ENCODE measurements at places on chromosomes 2 and 18.
A peak's percentile ranks its signal among the peaks of the same experiment; 100 is the strongest.

GRCh38 chr2:107645586-107645985 is 181.1 kb upstream of the RGPD4 start:
- H3K4me1 ChIP-seq = no peaks in the 10 kb centered on the region
- no peaks in the 10 kb centered on the region for H3K27me3 ChIP-seq
- H3K4me3 ChIP-seq = no peak overlapping the region
- peaks cover 4% of the 10 kb centered on the region for H3K36me3 ChIP-seq

- peak; percentile 76 for DNase-seq
- peak overlapping the region; percentile 69 for H3K4me3 ChIP-seq
- peaks cover 52% of the 10 kb centered on the region for H3K4me1 ChIP-seq
- H3K27me3 ChIP-seq = peaks cover 3% of the 10 kb centered on the region
- peak overlapping the region; percentile 67 for H3K27ac ChIP-seq
Observed at GRCh38 chr18:6557057-6557769, 142.5 kb upstream of the L3MBTL4 start.

GRCh38 chr2:146124741-146125140 is 1604.8 kb upstream of the ZEB2 start:
- no peaks in the 10 kb centered on the region for H3K4me1 ChIP-seq
- no peak overlapping the region for H3K4me3 ChIP-seq
- no peak overlapping the region for H3K27ac ChIP-seq
- no peaks in the 10 kb centered on the region for H3K36me3 ChIP-seq

- H3K4me1 ChIP-seq = peaks cover 58% of the 10 kb centered on the region
- no peak for DNase-seq
- no peak overlapping the region for H3K4me3 ChIP-seq
- no peaks in the 10 kb centered on the region for H3K27me3 ChIP-seq
Observed at GRCh38 chr18:59550174-59550516, 147.1 kb downstream of the CCBE1 start.

DNA sequence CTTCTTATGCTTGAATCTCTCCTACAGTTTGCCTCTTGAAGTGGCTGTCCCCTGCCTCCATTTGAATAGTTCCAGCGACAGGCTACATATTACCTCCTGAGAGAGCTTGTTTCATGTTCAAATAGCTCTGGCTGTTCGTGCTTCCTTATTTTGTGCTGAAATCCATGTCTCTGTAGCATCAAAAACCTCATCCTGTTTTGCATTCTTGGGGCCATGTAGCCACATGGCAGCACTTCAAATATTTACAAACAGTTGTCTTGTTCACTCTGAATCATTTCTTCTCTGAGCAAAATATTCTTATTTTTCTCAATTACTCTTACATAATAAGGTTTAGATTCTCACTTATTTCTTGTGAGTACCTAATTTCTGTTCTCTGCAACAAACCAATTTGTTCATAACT is 1243.1 kb upstream of the NXPH2 start:
- H3K4me1 ChIP-seq = no peaks in the 10 kb centered on the region
- no peak overlapping the region for H3K27ac ChIP-seq
- H3K4me3 ChIP-seq = no peak overlapping the region
- H3K36me3 ChIP-seq = no peaks in the 10 kb centered on the region

- no peaks in the 10 kb centered on the region for H3K27me3 ChIP-seq
- H3K4me1 ChIP-seq = peaks cover 4% of the 10 kb centered on the region
- no peak overlapping the region for H3K4me3 ChIP-seq
- no peak overlapping the region for H3K27ac ChIP-seq
Observed at GRCh38 chr2:215556979-215557378, 121.1 kb upstream of the FN1 start.

GRCh38 chr2:134150760-134151159 is 103.1 kb upstream of the MGAT5 start:
- no peaks in the 10 kb centered on the region for H3K27me3 ChIP-seq
- H3K27ac ChIP-seq = no peak overlapping the region
- peaks cover 4% of the 10 kb centered on the region for H3K36me3 ChIP-seq
- peaks cover 41% of the 10 kb centered on the region for H3K4me1 ChIP-seq
- no peak for DNase-seq

DNA sequence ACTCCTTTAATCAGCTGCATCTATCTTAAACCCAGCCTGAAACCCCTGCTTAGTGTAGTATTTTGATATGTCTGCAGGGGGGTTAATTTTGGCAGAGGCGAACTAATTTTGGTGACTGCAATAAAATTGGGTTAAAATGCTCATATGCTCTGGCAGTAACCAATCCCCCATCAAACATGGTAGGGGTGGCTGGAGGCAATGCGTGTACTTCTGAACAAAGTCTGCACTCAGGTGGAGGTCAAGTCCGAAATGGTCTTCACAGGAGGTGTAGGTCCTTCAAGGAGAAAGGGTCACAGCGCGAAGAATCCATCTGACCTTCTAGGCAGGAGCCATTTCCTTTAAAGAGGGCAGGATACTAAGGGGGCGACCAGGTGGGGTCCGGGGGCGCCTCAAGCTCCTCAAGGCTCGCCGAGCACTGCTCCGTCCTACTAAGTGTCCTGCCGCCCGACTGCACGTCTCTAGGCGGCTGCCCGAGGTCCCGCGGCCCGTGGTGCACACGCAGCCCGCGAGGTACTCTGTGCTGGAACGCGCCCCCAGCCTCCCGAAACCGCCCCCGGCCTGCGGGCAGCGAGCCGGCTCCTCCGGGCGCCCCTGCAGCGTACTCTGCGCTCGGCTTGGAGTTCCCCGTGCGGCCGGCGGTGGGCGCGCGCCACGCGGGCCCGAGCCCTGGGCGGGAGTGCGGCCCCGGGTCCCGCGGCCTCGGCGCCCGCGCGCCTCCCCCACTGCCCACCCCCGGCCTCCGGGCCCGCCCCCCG is 1.7 kb upstream of the LDLRAD4 start:
- peaks cover 78% of the 10 kb centered on the region for H3K27me3 ChIP-seq
- peak overlapping the region; percentile 86 for H3K4me3 ChIP-seq
- H3K4me1 ChIP-seq = peaks cover under 1% of the 10 kb centered on the region
- H3K36me3 ChIP-seq = no peaks in the 10 kb centered on the region
- H3K27ac ChIP-seq = peak overlapping the region; percentile 3
- no peak for DNase-seq

- H3K27me3 ChIP-seq = peaks cover 39% of the 10 kb centered on the region
- no peak for DNase-seq
- H3K27ac ChIP-seq = peak overlapping the region; percentile 33
Observed at GRCh38 chr2:75609334-75609689, 37.3 kb upstream of the MRPL19 start.

DNA sequence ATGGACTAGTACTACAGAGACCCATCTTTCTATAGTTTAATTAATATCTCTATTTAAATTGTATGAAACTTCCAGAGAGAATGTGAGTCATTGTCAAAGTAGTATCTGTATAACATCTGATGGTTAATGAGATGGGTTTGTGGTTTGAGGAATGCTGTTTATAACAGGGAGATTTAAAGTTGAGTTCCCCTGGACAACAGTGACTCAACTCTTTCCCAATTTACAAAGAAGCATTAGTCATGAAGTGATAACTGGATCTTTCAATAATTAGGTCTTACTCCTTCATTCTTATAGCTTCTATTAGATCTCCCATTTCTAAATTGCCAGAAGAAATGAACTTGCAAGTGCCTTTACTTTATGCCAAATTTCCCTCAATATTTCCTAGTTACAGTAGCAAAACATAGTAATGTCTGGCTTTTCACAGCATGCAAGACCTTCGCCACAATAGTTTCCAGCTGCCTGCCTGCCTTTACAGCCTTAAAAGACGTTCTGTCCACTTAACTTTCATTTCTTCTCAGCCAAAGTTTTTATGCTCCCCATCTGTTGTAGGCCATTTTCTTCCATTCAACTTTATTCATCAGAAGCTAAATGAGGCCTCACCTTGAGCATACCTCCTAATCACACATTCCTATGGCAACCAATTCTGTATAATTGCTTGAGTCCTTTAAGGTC is 47.7 kb upstream of the WDR75 start:
- H3K4me1 ChIP-seq = no peaks in the 10 kb centered on the region
- DNase-seq = no peak
- H3K27me3 ChIP-seq = peaks cover 15% of the 10 kb centered on the region
- no peaks in the 10 kb centered on the region for H3K36me3 ChIP-seq
